ENCODE measurements at places on chromosomes 4 and X. TPM values are rescaled to one million over a fixed set of nuclear protein-coding genes. Genes with fewer than 3 reads are reported as not detected.

GRCh38 chrX:65862638-65863037, 177.2 kb downstream of the VSIG4 start:
- no peak for DNase-seq

GRCh38 chrX:65821721-65822496, 154.5 kb downstream of the MSN start:
- peak; percentile 62 for DNase-seq

DNA sequence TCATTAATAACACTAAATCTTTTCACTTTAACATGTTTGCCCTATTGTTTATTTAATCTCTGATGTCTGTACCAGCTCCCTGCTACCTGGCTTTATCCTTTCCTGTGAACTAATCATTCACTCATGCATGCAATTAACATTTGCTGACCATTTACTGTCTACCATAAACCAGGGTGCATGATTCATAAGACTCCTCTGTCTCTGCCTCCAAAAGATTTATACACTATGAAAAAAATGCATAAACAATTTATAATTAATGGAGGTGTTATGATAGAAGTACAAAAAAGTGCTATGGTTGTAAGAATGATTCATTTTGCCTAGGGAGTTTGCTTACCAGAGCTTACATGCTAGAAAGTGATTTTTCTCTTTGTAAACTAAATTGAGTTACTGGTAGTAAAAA, 24.5 kb upstream of the CPEB2 start:
- no peak for DNase-seq

TRIM60 gene
- not detected for total RNA-seq

CENPVL1 gene
- not detected for total RNA-seq

PNMA6A gene
- 0.27 TPM for total RNA-seq

NPY1R gene
- total RNA-seq, result 20.6 TPM

Measured in mucosa of descending colon (tissue), 3 donors.